ENCODE measurements at places on chromosomes 7 and 10. TPM values are rescaled to one million over a fixed set of nuclear protein-coding genes. Genes with fewer than 3 reads are reported as not detected.

The WBP1L gene
- 19.7 TPM for total RNA-seq

The TSPAN12 gene
- 6.1 TPM for total RNA-seq

The CCDC3 gene
- total RNA-seq, result 0.13 TPM

DNA sequence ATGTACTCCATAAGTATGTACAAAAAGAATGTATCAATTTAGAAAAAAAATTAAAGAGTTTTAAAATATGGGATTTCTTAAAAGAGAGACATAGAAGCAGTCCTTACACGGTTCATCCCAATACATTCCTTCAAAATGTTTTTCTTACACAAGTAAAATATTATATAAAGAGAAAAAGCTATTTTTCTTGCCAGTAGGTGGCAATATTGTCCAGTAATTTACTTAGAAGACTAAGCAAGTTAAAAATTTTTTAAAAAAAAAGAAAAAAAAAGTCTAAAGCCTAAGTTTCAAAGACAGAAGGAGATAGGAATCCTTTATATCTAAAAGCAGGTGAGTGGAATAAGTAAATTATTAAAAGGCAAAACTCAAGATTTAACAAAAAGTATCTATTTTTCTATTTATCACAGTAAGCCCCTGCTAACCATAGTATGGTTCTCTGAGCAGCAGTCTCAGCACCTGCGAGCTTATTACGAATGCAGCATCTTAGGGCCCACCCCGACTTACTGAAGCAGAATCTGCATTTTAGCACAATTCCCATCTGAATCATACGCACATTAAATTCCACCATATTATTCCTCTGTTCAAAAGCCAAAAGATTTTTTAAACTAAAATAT is 240.6 kb downstream of the DGKI start:
- H3K4me1 ChIP-seq, result no peaks in the 10 kb centered on the region
- H3K27ac ChIP-seq, result no peak overlapping the region
- peaks cover 33% of the 10 kb centered on the region for H3K27me3 ChIP-seq
- H3K4me3 ChIP-seq, result no peak overlapping the region
- peak; percentile 59 for DNase-seq

GRCh38 chr7:135095450-135095849 is 52.4 kb upstream of the TMEM140 start:
- H3K4me1 ChIP-seq, result no peaks in the 10 kb centered on the region
- H3K27ac ChIP-seq, result no peak overlapping the region
- no peaks in the 10 kb centered on the region for H3K36me3 ChIP-seq
- no peaks in the 10 kb centered on the region for H3K27me3 ChIP-seq
- H3K4me3 ChIP-seq, result no peak overlapping the region
